ENCODE measurements at places on chromosomes 16 and 17.
A peak's percentile ranks its signal among the peaks of the same experiment; 100 is the strongest.

DNA sequence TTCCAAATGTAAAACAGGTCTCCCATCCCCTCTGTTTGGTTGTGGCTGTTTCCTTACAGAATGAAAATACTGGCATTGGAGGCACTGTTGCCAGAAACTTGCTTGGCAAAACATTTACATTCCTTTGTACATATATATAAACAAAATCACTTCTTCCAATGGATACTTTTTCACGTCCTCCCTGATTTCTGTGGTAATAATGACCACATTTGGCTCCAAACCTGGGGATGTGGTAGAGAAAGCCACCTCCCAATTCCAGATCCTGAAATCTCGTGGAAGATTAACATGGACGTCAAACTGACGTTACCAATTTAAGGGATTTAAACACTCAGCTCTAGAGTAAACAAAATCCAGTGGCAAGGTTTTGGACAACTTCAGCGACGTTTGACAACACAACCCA, 370.8 kb upstream of the ZFHX3 start:
- DNase-seq, result no peak

GRCh38 chr17:58760248-58760647, 4.6 kb downstream of the PPM1E start:
- DNase-seq, result no peak

DNA sequence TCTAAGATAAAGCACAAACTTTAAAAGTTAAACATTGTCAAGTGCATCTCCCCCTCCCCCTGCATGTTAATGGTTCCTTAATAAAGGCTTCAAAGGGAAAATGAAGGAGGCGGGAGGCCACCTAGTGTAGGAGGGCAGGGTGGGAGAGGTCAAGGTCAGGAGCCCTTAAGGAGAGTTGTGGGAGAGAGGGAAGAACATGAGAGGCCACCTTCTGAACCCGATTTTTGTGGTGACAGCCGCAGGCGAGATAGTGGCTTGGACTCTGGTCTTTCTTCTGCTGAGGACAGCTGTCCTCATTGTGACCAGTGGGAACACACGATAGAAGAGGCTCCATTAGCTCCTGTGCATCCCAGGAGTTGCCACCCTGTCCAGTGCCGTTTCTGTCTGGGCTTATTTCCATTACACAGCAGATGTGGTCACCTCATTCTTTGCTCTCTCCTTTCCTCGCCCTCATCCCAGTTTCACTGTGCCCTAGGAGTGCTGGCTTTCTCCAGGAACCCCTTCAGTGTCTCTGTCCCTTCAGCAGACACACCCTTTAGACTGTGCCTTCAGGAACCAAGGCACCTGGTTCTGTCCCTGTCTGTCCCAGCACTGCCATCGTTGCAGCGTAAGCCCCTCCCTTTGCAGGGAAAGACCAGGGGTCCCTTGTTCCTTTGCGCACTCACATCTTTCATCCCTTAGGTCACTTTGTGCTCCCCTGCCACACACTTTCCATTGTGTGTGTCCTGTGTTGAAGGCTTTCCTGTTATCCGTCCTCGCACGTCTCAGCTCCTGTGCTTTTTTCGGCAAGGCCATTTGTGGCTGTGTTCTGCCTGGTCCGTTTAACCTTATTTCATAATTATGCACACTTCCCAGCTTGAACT, 7.5 kb downstream of the SEC14L1 start:
- DNase-seq, result no peak

- no peak for DNase-seq
These were observed 15.0 kb downstream of the CNEP1R1 start for GRCh38 chr16:50040018-50040417.

DNA sequence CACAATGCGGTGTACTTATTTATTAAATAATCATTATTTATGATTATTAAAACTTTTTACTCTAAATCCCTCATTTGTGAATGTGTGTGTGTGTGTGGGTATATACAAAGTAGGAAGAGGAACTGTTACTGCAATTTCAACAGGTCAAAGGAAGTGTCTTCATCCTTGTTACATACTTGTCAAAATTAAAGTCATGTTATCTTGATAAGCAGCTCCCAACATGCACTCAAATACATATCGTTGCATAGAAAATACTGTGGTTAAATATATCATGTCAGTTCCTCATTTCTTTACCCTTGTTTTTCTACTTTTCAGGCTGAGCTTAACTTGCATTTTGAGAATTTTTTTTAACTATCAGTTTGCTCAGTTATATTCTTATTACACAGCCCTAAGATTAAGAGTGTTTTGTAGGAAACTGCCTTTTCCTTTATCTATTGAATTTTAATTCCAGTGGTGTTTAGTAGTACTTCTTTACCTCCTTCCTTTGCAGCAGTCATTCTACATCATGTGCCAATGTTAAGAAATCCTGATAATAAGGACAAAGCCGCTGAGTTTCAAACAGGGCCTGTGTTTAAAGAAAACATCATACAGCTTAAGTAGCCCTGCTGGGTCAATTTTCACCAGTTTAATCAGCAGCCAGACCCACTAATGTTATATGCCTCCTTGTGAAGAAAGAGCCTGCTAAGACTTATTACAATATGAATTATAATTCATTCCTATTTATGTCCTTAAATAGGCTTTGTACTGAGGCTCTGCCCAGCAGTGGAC, 7.2 kb downstream of the EFCAB5 start:
- no peak for DNase-seq

GRCh38 chr16:86510465-86511261, at the start of gene FOXF1:
Gene FOXF1, plus strand, starts transcription at chr16:86510527. Its CDS starts 43 bp downstream, at chr16:86510570.
- DNase-seq, result no peak

- DNase-seq, result no peak
These were observed 16.9 kb upstream of the CCL22 start for GRCh38 chr16:57341441-57342303.

DNA sequence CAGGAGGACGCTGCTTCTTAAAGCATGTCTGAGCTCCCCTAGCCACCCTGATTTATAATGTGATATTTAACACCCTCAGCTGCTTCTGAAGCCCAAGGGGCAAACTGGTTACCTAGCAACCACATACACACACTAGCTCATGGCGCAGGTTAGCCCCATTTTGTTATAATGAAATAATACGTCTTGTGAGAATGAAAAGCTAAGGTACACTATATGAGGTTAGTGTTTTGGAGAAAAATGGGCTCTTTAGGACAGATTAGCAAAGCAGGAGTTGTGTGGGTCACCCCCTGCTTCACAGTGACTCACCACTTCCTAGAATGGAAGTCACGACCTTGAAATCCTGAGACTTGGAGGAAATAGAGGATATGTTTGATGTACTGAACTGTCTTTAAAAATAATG, 404.8 kb upstream of the HSBP1 start:
- peak; percentile 27 for DNase-seq

DNA sequence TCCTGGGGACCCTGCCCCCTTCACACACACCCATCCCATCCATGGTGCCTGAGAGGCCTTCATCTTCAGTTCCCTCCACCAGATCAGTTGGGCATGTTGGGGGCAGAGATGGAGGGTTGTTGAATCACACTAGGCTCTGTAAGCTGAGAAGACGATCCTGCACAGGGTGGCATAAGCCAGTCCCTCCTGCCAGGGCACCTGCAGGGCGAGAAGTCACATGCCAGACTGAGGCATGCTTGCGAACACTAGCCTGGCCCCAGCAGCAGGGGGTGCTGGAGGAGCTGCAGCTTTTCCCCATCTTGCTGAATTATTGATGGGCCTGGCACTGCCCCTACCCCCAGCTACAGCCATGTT, 6.1 kb upstream of the TBX2 start:
- DNase-seq, result no peak

DNA sequence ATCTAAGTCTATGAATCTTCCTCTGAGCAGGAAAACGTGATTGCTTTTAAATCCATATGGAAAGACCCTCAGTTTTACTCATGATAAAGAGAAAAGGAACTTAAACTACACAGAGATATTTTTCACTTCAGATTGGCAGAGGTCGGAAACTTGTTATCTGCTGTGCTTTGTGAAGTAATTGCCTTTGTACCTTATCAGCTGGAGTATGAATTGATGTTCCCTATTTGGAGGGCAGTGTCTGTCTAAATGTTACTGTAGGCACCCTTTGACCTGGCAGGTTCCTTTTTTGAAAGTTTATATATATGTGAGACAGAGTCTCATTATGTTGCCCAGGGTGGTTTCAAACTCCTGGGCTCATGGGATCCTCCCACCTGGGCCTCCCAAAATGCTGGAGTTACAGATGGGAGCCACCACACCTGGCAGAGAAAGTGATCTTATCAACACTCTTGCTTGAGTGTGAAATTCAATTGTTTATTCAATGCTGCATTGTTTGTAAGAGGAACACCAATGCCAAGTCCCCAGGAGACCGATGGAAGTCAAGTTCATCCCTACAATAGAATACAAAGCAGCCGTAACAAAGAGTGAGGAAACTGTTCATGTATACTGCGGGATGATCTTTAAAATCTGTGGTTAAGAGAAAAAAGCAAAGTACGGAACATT, 52.3 kb downstream of the ABCC1 start:
- DNase-seq, result no peak

DNA sequence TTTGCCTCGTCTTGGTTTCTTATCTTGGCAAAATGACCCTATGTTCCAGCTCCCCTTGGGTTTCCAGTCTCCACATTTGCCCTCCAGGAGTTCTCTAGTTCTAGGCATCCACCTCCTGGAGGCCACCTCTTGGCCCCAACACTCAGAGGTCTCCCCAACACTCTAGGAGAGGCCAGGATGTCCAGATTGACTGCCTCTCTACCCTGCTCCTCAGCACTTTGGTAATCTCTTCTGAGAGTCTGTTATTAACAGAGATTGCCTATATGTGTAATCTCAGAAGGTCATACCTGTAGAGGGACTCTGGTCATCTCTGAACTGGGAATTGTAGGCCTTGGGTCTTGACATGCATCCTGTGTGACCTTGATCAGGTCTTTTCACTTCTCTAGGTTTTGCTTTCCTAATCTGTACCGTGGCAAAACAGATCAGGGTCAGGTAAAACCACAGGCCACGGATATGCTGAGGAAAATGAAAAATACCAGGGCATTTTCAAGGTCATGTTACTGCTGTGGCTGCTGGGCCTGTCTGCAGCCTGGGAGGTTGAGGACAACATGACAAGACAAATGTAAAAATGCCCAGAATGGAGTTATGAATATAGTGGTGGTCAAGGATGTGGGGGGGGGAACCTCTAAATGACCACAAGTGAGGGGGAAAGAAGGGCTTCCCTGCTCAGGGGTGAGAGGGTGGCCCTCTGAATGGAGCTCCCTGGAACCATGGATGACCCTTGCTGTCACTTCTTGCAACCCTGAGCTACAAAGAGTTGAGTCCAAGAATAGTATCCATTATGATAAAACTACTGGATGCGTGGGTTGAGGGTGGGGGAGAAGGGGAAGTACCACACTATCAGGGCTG, 5.0 kb upstream of the CCL4L2 start:
- no peak for DNase-seq

GRCh38 chr16:23990507-23990906, 154.7 kb downstream of the PRKCB start:
- DNase-seq, result no peak

DNA sequence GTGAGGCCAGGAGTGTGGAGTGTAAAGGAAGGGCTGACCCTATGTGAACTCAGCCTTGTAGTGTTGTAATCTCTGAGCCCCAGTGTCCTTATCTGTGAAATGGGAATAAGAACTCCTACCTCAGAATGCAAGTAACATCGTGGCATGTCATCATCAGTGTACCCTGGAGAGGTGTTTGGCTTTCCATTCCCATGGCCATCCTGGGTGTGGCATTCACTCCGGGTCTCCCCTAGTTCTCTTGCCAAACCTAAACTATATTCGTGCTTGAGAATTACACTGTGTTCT, 1.9 kb downstream of the NXPH3 start:
- DNase-seq, result no peak

GRCh38 chr17:7186241-7186640, 7.1 kb upstream of the ASGR1 start:
- no peak for DNase-seq

GRCh38 chr16:11235703-11235991, 20.4 kb downstream of the SOCS1 start:
- no peak for DNase-seq

DNA sequence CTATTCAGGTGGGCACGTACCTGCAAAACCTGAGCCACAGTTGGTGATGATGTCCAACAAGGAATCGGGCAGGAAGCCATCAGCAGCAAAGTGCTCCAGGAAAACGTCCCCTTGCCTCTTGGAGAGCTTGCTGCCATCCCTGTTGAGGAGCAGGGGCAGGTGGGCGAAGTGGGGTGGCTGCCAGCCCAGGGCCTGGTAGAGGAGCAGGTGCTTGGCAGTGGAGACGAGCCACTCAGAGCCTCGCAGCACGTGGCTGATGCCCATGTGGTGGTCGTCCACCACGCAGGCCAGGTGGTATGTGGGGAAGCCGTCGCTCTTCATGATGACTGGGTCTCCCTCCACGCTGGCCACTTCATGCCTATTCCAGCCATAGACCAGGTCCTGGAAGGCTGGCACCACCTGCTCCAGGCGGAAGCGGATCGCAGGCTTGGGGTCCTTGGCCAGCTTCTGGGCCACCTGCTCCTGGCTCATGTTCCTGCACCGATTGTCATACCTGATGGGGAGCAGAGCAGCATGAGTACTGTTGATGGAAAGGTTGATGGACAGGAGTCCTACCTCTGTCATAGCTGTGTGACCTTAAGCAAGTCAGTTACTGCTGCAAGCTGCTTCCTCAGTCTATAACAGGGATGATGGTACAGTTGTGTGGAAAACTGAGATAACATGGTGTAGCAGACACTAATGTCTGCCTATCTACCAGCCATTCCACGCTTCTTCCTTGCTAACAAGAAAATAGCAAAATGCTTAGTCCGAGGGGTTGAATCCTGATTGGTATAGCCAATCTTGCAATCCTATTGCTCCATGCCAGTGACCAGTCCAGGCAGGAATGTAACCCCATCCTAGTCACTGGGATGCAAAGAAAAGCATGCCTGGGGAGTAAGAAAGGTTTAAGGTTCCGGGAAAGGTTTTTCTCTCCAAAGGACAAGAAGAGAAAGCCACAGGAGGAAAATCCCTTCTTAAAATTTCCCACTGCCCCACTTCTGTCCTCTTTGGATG, 22.0 kb downstream of the EARS2 start:
- no peak for DNase-seq

DNA sequence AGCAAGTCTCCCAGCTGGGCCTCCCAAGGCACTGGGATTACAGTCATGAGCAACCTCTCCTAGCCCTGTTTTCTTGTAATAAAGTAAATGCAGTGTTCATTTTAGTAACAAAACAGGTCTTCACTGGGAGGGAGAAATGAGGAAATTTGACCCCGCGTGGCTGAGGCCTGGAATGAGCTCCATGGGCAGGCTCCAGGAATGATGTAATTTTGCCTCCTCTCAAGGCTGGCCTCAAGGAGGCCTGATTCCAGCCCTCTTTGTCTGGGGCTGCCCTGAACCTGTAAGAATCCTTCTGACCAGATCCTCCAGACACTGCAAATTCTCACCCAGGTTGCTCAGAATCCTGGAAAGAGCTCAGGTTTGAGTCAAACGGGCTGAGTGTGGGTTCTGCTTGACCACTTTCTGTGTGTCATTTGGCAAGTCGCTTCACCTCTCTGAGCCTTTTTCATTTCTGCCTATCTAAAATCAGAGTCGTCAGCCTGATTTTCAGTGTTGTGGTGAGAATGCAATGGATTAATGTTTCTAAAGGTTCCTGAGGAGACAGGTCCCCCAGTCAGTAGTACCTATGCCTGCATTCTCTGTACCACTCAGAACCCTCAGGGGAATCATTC, 57.1 kb downstream of the RAB11FIP4 start:
- no peak for DNase-seq

Measured in glomerular endothelial cell (primary cell).